ENCODE measurements at places on chromosomes 6 and 20.
A peak's percentile ranks its signal among the peaks of the same experiment; 100 is the strongest.

GRCh38 chr6:50785921-50786320 lies 32.8 kb upstream of the TFAP2B start:
- no peak for DNase-seq

DNA sequence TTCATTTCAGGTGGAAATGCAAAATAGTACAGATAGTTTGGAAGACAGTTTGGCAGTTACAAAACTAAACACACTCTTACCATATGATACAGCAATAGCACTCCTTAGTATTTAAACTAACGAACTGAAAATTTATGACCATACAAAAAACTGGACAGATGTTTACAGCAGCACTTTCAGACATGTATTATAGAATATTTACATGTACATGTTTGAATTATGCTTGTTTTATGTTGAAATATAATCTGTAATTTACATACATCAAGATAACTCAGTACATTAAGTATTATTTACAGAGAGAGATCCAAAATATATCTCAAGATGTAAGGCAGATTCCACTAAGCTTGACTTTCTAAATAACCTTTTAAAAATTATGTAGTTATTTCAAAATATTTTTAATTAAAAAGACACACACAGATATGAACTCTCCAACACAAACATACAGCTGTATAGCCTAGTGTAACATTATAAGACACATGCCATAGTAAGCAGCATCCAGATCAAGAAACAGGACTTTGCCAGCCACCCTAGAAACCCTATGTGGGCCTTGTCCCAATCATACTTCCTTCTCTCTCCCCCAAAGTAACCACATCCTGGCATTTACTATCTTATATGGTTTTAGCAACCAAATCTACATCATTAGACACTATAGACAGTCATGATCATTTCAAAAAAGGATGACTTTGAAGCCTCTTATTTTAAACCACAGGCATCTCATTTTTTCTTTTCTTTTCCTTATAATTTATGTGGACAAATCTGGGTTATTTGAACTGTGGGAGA lies 82.2 kb downstream of the MAN1A1 start:
- DNase-seq, result no peak

DNA sequence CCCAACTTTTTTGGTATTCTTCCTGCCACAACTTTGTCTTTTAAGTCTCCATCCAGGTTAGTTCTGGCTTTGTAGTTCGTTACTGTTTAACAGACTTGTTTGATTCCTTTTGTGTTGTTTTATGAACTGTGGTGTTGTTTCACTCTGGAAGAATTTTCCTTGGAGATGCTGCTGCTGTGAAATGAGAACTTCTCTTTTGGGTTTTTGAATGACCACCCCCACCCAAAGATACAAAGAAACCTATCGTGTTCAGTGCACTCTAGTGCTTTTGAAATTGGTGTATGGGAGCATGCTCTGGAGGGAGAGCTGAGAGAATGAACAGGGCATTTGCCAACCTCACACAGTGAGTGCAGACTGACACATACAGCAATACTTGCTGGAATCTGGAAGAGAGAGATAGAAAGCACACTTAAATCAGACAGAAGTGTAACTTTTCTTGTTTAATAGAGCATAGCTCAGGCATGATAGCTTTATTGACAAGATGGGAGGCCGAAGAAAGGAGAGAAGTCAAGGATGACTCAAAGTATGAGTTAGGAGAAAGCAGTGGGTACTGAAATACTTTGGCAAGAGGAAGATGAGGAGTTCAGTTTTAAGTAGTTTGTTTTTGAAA lies 293.1 kb downstream of the SOX4 start:
- no peak for DNase-seq

DNA sequence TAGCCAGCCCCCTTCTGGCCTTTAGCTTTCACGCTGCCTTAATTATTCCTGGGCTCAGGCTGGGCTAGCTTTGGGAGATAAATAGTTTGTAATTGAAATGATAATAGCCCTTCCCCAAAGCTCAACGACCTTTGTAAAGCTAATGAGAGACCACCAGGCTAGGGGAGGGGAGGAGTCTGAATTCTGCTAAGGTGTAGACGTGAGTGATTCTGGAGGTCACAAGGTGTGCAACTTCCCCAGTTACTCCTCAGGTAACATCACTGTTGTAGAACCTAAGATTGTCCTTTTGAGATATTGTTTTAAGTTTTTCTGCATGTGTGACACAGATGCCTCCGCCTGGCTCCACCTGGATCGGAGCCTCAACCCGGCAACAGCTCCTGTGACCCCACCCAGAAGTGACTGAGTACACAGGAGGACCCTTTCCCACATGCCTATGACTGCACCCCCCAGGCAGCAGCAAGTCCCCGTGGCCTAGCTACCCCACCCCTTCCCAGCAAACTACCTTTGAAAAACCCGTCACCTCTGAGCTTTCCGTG lies 5.8 kb upstream of the GPR31 start:
- peak; percentile 87 for DNase-seq

GRCh38 chr20:62807444-62808210 lies 3.0 kb downstream of the OGFR start:
- DNase-seq, result no peak

GRCh38 chr6:12060780-12061609 lies 48.9 kb downstream of the HIVEP1 start:
- peak; percentile 61 for DNase-seq

- peak; percentile 67 for DNase-seq
These were observed 37.7 kb upstream of the SLC4A11 start for GRCh38 chr20:3276680-3277015.

GRCh38 chr6:96542702-96543101 lies 20.2 kb upstream of the FHL5 start:
- DNase-seq, result no peak
